ENCODE measurements at places on chromosomes 7 and 10. TPM values are rescaled to one million over a fixed set of nuclear protein-coding genes. Genes with fewer than 3 reads are reported as not detected.

PHKG1 gene
- 1.1 TPM for polyA plus RNA-seq

ENTPD7 gene
- 2.5 TPM for polyA plus RNA-seq

AFAP1L2 gene
- polyA plus RNA-seq: 8.2 TPM

SKIDA1 gene
- polyA plus RNA-seq: 0.19 TPM

MYL10 gene
- polyA plus RNA-seq: not detected

TSPAN12 gene
- polyA plus RNA-seq: 3.0 TPM

MTURN gene
- polyA plus RNA-seq: 7.7 TPM

PPP1R17 gene
- polyA plus RNA-seq: not detected

GIMAP1 gene
- polyA plus RNA-seq: 1.2 TPM

ADARB2 gene
- polyA plus RNA-seq: 0.65 TPM

CALML5 gene
- polyA plus RNA-seq: 75.9 TPM
